Urothelium cell line (cell line): ENCODE measurements at places on chromosomes 4 and X.

GRCh38 chrX:111728096-111728495 lies 47.1 kb downstream of the ALG13 start:
- DNase-seq = no peak

- DNase-seq = no peak
Observed at GRCh38 chrX:124476562-124476961, 130.2 kb downstream of the SH2D1A start.

DNA sequence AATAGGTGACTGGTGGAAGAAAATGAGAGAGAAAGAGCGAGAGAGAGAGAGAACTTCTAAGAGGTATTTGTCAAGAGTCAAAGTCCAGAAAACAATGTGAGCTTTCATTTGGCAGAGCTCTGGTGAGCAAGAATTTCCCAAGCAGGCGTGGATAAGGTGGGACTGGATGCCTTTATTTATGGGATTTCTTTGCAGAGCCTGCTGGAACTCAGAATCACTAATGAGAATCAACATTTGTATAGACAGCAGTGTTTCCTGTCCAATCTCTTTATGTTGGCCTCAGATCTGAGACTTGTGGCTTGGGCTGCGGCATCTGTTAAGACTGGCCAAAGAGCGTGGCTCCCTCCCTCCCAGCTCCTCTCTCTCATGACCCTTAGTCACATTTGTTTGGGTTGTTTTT lies 67.9 kb upstream of the TBL1X start:
- DNase-seq = no peak

DNA sequence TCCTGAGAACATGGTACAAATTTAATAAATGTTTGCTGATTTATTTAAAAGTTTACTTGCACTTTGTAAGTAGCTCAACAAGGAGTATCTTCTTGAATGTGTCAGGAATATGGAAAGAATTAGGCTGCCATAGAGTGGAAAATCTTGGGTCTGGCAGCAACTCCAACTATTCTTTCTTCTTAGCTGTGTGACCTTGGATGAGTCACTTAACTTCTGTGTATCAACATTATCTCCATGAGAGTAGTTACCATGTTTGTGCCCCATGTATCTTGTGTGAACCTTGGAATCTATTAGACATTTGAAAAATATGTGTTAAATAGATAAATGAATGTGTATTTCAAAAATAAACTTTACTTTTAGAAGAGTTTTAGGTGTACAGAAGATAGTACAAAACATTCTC lies 348.8 kb downstream of the GBA3 start:
- no peak for DNase-seq

DNA sequence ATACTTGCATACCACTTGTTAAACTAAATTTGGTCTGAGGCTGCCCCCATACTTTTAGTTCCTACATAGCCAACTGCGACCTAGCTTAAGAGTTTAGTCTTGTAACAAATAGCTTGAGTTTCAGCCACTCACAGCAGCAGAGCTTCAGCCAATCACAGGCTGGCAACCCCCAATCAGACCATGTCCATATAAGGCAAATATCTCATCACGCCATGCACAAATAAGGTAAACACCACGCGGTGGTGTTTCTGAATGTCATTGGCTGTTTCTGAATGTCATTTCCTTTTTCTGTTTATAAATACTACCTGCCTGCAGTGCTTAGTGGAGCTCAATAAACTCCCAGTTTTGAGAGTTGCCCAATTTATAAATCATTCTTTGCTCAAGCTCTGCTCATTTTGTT lies 143.1 kb upstream of the MAD2L1 start:
- DNase-seq = no peak

DNA sequence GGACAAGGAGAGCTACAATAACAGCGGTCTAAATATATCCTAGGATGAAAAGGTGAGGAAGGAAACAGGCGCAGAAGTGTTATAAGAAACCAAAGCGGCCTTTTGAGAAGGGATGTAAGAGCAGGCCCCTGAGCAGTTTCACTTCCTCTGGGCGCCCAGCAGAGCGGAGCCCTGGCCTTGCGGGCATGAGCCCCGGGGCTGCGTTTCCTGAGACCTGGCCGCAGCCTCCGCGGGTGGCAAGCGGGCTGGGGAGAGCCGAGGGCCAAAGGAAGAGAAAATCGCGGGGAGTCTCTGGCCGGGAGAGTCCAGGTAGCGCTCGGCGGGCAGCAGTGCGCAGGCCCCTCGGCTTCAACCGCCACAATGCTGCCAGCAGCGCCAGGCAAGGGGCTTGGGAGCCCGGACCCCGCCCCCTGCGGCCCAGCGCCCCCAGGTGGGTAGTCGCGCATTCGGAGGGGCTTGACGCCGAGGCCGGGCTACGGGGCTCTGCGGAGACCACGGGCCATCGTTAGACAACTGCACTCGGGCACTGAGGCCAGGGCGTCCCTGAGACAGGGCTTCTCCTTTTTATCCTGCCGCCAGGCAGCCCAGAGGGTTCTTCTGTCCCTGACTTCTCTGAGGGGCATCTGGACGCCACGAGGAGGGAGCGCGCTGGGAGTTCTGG lies at the start of gene BANK1:
Gene BANK1 (plus strand): TSS at position 210 of the 661 bp plus-strand sequence. CDS start 151 bp downstream, at position 361.
- peak; percentile 74 for DNase-seq

DNA sequence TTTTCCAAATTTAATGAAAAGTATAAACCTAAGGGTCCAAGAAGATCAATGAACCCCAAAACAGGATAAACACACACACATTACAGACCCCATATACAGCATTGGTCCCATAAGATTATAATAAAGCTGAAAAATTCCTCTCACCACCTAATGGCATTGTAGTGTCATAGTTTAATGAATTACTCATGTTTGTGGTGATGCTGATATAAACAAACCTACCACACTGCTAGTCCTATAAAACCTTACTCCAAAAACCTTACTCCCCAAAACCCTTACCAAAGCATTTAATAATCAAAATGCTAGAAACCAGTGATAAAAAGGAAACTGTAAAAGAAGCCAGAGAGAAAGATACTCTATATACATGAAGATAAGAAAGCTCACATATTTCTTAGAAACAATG lies 148.1 kb upstream of the SH3RF1 start:
- no peak for DNase-seq

GRCh38 chrX:13357925-13358324 lies 38.1 kb upstream of the ATXN3L start:
- DNase-seq = no peak

DNA sequence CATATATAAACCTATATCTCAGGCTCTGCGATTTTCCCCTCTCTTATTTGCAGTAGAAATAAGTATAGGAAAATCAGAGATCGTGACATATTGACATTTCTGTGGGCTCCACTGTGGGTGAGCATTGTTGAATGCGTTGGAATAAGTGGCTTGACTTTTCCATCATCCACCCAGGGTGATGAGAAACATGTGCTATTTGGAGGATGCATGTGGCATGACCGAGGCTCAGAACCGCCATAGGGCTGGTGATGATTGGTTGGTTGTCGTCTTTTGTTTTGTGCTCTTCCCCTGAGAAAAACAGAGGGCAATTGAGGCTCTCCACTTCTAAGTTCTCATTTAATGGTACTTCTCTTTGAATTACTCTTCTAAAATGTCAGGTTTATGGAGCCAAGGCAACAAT lies 140.1 kb downstream of the MXRA5 start:
- DNase-seq = no peak

DNA sequence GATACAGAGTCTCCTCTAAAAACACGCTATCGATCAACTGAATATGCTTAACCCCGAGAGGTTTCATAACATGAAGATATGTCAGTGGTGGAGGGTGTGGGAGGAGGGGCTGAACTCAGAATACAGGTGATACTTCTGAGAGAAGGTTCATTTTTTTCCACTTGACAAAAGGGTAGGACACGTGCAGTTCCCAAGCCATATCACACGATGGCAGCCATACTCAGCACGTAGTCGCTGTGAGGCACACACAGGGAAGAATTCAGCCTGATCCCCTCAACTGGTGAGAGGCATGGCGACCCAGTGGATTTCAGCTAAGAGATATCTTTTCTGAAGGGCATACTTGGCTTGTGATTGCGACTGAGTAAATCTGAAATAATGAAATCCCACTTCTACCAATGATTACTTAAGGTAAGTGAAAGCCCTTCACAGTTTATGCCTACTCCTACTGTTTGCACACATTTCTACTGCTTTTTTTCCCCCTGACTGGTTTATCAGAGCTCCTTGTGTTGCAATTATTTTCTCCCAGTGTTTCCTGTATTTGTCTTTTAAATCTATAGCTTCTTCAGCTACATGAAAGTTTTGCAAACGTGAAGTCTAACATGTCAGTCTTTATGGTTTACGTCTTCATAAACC lies 133.1 kb downstream of the CORIN start:
- peak; percentile 41 for DNase-seq

DNA sequence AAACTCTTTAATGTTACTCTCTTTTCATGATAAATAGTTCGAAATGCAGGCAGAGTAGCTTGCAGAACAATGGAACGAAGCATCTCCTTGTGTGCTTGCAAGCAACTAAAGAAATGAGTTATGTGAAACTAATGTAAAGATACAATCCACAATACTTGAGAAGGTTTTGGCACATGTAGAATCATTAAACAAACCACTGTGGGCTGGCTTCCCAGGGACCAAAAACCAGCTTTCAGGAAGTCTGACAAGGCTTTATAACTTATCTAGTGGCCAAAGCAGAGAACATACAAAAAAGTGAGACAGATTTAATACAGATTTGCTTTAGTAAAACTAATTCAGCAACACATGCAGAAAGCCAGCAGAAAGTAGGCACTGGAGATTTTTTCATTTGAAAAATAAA lies 1673.8 kb upstream of the AGA start:
- DNase-seq = no peak

- no peak for DNase-seq
Observed at GRCh38 chr4:1207157-1207470, 34.7 kb upstream of the SPON2 start.

GRCh38 chr4:165440415-165441158 lies 61.8 kb downstream of the CPE start:
- DNase-seq = peak; percentile 66

- no peak for DNase-seq
Observed at GRCh38 chr4:4277531-4277930, 12.4 kb downstream of the LYAR start.

DNA sequence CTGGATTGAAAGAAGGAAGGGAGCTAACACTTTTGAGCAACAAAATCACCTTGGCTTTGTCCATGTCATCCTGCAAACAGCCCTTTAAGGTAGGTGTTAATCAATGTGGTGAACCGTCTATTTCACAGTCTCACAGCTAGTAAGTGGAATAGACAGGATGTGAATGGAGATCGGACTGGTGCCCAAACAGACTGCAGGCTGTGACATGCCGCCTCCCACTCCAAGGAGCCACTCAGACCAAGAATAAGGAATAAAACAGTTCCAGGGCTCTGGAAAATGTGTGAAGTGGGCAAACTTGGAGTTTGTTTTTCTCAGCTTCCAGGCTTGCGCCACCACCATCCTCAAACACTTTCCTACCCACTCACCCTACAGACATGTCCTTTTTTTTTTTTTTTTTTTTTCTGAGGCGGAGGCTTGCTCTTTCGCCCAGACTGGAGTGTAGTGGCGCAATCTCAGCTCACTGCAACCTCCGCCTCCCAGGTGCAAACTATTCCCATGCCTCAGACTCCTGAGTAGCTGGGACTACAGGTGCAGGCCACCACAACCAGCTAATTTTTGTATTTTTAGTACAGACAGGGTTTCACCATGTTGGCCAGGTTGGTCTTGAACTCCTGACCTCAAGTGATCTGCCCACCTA lies 57.7 kb upstream of the SEC24B start:
- no peak for DNase-seq

- no peak for DNase-seq
Observed at GRCh38 chr4:72665171-72665968, 96.3 kb upstream of the ADAMTS3 start.

DNA sequence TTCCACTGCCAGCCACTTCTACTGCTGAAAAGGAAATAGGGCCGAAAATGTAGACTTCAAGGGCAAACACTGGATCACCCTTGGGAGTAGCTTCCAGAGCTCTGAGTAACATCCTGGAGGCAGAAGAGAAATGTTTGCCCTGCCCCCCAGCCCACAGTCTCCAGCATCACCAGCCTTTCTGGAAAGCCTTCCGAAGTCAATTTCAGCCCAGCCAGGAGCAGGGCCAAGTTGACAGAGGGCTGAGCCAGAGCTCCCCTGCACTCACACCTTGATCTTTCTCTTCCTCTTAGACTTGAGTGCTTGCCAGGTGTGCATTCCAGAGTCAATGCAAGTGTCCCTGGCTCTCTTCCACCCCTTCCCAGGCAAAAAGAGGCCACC lies 35.2 kb downstream of the SLC25A5 start:
- peak; percentile 55 for DNase-seq
